Activated CD4-positive, alpha-beta T cell treated with anti-CD3 and anti-CD28 coated beads for 24 hours (primary cell): ENCODE measurements at places on chromosomes 2 and 18.
A peak's percentile ranks its signal among the peaks of the same experiment; 100 is the strongest.

GRCh38 chr2:46565364-46565763 is 86.0 kb downstream of the TMEM247 start:
- no peak for DNase-seq

GRCh38 chr2:151946899-151947812 is 118.9 kb upstream of the ARL5A start:
- peak; percentile 9 for DNase-seq

- DNase-seq = no peak
These were observed 28.8 kb upstream of the TMEM37 start for GRCh38 chr2:119402645-119403560.

GRCh38 chr2:221563270-221563985 is 8.7 kb downstream of the EPHA4 start:
- no peak for DNase-seq

GRCh38 chr2:197184959-197185586 is 125.5 kb downstream of the ANKRD44 start:
- no peak for DNase-seq

DNA sequence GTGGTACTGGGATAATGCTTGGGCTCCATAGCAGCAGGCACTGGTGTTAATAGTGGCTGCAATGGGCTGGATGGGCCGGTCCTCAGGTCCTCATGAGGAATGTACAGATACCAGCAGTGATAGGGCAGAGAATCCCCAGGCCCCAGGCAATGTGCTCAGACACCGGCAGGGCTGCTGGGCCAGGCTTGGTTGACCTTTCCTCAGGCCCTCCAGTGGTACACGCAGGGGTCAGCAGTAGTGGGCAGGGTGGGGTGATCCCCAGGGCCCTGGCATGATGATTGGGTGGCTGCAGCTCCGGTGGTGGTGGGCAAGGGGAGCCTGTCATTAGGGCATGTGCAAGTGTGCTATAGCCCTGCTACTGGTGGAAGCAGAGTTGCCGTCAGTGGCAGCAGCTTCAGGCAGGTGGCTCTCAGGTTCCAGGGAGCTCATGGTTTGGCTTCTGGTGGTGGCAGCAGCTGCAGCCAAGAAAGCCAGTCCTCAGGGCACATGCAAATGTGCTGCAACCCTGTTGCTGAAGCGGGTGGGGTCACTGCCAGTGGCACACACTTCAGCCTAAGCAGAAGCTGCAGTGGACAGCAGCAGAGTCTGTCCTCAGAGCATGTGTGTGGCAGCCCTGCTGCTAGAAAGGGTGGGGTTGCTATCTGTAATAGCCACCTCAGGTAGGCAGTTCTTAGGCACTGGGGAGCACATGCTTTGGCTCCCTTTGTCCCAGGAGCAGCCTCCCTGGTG is 56.8 kb downstream of the CCNT2 start:
- DNase-seq = no peak

DNA sequence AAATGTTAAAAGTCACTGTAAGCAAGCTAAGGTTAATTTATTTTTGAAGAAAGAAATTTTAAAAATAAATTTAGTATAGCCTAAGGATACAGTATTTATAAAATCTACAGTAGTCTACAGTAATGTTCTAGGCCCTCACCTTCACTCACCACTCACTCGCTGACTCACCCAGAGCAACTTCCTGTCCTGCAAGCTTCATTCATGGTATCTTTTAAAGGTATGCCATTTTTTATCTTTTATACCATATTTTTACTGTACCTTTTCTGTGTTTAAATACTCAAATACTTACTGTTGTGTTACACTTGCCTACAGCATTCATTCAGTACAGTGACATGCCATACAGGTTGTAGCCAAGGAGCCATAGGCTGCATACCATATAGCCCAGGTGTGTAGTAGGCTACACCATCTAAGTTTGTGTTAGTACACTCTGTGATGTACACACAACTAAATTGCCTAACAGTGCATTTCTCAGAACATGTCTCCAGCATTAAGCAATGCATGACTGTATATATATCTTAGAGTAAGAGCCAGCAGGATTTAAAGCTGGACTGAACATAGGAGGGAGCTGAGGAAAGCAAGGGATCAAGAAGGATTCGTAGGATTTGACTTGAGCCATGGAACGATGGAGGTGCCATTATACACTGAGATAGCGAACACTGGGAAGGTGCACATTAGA is 83.1 kb upstream of the KLF7 start:
- DNase-seq = no peak

DNA sequence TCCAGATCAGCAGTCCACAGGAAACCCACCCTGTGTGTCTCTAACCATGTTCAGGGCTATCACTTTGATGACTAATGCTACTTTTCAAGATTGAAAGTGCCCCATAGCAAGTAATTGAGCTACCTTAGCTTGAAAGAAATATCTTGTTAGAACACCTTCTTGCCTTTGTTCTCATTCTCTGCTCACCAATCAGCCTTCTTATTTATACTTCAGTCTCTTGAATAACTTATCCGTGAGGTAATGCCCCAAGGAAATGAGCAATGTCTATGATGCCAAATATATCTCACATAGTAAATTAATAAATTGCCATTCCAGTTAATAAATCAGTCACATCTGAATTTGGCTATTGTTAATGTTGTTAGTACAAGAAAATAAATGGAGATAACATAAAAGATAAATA is 141.6 kb downstream of the WDPCP start:
- no peak for DNase-seq

DNA sequence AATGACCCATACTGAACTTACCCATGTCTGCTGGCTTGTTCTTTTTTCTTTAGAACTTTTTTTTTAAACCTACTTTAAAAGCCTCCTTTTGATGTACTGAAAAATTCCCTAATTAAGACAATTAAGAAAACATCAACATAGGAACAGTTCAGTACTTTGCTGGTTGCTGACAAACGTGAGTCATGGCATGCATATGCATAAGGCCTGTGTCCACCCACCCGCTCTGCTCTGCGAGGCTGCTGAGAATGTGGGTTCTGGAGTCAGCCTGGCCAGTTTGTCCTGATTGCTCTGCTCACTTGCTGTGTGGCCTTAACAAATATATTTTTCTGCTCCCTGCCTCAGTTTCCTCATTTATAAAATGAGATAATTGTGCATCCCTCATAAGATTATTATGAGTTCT is 27.3 kb downstream of the LAMA3 start:
- DNase-seq = no peak

GRCh38 chr2:216318521-216318874 is 53.8 kb downstream of the MARCHF4 start:
- no peak for DNase-seq

- DNase-seq = no peak
These were observed 563.8 kb downstream of the TDRD15 start for GRCh38 chr2:21687589-21687988.

- DNase-seq = no peak
These were observed 22.6 kb downstream of the MAPK4 start for GRCh38 chr18:50582500-50582899.

GRCh38 chr18:38297910-38298309 is 732.3 kb upstream of the CELF4 start:
- DNase-seq = no peak

DNA sequence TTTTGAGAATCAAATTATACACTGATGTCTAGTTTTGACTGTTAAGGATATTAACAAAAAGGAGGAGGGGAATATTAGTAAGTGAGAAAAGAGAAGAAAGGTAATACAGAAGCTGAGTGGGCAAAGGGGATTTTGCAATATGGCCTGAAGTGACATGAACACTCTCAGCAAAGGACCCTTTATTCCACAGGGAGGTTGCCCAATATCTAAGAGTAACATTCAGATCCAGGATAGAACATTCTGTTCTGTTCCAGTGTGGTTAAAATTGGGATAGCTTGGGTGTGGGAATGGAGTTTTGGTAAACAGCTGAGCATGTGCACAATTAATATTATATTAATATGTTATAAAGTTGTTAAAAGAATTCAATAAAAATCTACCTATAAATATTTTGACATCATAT is 120.1 kb downstream of the ZNF385B start:
- no peak for DNase-seq

DNA sequence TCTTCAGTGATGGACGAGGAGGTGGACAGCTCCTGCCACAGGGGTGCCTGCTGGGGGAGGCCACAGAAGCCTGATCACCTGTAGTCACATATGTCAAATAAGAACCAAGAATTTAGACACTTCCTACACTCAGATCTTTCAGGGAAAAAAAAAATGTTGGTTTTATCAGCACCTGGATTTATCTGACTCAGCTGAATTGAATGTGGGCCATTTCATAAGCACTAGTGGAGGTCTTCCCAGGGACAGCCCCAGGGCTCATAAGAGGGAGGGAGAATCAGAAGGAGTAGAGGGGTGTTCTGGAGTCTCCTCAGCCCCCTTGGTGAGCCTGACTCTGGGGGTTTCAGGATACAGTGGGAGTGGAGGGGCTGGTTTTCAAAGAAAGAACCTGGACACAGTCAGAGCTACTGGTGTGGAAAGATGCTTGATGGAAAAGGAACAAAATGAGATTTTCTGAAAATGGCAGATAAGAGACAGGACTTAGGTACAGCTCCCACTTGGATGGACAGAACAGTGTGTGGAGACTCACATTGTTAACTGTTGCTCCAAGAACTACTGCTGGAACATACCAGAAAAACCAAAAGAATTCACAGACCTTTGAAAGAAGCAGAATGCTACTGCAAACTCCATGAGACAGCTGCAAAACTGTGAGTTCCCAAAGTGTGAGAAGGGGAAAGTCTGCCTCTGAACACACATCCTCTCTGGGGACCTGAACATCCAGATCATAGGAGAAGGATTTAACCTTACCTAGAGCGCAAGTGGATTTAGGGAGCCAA is 45.4 kb downstream of the LCT start:
- no peak for DNase-seq

DNA sequence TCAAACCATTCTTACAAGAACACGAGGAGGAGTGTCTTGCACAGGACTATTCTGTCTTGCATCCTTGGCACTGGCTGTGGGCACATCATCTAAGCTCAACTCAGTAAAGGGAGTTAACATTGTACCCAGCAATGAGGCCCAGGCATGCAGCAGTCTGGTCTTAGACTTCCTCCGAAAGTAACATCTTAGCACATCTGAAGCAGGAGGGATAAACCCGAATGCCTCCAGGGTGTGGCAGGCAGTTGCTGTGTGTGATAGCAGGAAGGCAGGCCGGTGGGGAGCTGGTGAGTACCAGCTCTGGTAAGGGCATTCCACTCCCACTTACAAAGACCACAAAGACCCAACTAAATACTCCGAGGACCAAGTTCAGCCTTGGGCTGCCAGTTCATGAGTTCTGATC is 206.3 kb downstream of the TSN start:
- no peak for DNase-seq

DNA sequence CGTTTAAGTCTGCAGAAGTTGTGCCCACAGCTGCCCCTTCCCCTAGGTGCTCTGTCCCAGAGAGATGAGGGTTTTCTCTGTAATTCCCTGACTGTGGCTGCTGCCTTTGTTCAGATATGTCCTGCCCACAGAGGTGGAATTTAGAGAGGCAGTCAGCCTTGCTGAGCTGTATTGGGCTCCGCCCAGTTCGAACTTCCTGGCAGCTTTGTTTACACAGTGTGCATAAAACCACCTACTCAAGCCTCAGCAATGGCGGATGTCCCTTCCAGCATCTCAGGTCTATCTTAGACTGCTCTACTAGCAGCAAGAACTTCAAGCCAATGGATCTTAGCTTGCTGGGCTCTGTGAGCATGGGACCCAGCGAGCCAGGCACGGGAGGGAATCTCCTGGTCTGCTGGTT is 48.1 kb downstream of the LHCGR start:
- DNase-seq = no peak

DNA sequence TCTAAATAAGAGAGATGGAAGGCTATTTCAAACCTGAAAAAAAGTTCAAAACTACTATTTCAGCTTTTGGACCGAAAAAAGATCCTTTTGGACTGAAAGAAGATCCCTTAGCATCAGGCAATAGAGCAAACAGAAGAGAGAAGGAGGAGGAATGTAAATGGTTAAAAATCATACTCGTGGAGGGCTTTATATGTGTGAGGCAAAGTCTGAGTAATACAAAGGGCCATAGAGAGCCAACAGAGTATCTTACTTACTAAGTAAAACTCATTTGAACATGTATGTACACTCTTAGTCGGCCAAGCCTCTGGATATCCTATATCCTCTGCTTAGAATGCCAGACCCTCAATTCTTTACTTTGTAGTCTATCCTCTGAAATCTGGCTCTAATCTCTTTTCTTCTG is 55.7 kb downstream of the ITSN2 start:
- DNase-seq = no peak

GRCh38 chr2:151922845-151923666 is 94.8 kb upstream of the ARL5A start:
- DNase-seq = no peak

DNA sequence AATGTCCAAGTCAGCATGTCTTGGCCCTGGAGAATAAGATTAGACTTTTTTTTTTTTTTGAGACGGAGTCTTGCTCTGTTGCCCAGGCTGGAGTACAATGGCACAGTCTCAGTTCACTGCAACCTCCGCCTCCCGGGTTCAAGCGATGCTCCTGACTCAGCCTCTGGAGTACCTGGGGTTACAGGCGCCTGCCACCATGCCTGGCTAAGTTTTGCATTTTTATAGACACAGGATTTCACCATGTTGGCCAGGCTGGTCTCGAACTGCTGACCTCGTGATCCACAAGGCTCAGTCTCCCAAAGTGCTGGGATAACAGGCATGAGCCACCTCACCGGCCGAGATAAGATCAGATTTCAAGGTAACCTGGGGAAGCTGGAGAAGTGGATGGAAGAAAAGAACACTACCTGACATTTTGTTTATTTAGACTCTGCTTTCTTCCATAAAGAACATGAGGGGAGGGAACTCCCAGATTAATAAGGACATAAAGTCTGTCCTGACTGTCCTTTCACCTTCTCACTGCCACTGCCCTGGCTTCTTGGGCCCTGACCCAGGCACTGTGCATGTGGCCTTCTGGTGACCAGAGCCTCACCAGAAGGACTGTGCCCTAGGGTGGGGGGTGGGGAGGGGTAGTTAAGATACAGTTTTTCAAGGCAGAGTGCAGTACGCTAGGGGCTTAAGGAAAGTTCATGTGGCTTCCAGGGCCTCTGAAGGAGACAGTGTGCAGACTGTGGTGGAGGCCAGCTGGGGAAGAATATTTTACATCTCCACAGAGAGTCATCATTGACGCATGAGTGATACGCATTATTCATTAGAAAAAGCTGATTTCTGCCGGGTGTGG is 4.8 kb upstream of the IMPA2 start:
- no peak for DNase-seq

DNA sequence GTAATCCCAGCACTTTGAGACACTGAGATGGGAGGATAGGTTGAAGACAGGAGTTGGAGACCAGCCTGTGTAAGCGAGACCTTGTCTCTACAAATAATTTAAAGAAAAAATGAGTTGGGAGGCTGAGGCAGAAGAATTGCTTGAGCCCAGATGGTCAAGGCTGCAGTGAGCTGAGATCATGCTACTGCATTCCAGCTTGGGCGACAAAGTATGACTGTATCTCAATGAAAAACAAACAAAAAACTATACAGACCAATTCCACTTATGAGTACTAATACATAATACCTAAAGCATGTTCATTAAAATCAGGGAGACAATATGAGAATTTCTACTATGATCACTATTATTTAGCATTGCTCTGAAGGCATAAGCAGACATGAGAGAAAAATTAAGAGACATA is 12.6 kb downstream of the RNF149 start:
- no peak for DNase-seq

GRCh38 chr18:78986018-78986481 is 6.4 kb downstream of the SALL3 start:
- no peak for DNase-seq

- DNase-seq = no peak
These were observed 612.0 kb downstream of the IRS1 start for GRCh38 chr2:226187616-226188015.

GRCh38 chr2:96693286-96694200 is 46.3 kb downstream of the LMAN2L start:
- DNase-seq = no peak
